Transverse colon (tissue), 4 donors: ENCODE measurements at places on chromosomes 5 and 9. TPM values are rescaled to one million over a fixed set of nuclear protein-coding genes. Genes with fewer than 3 reads are reported as not detected.

Gene MCIDAS
- total RNA-seq = not detected

GRCh38 chr9:77848897-77849296 is 182.7 kb downstream of the GNAQ start:
- peaks cover 16% of the 10 kb centered on the region for H3K4me1 ChIP-seq
- no peak overlapping the region for H3K4me3 ChIP-seq

Gene ARID3C
- total RNA-seq = not detected

DNA sequence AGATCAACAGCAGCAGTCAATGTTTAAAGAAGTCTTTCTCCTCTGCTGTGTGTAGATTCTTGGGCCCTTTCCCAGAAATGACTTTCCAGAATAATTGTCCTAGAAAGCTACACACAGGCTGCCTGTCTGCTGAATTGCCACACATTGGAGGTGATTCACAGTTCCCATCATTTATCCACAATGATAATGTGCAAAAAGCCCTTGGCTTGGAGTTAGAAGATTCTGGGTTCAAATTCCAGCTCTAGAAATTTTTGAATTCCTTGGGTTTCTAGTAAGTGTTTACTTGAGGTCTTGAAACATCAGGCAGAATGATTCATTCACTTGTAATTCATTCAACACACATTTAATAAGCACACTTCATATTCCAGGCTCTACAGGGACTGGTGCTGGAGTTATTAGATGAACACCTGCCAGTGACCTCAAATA is 28.6 kb upstream of the EPB41L4B start:
- H3K4me1 ChIP-seq = peaks cover 9% of the 10 kb centered on the region
- no peak overlapping the region for H3K4me3 ChIP-seq
- DNase-seq = no peak
- H3K27ac ChIP-seq = no peak overlapping the region
- H3K36me3 ChIP-seq = no peaks in the 10 kb centered on the region

DNA sequence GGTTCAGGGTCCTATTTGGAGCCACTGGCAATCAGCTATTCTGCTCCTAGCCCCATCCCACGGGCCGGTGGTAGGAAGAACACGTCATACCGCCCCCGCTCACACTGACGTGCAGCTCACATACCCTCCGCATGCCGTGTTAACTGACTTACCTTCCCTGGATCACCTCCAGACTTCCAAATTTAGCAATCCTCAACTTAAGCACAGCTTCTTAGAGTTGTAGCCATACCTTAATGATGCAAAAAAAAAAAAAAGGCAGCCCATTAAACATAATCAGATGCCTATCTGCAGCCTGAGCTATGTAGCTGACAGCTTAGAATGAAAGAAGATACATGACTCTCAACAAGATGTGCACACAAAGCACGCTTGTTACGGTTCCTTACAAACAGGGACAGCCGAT is 93.0 kb downstream of the IRX2 start:
- H3K27ac ChIP-seq = no peak overlapping the region
- no peak overlapping the region for H3K4me3 ChIP-seq
- DNase-seq = no peak
- H3K36me3 ChIP-seq = no peaks in the 10 kb centered on the region

- no peaks in the 10 kb centered on the region for H3K4me1 ChIP-seq
- no peak for DNase-seq
- H3K27ac ChIP-seq = no peak overlapping the region
- no peaks in the 10 kb centered on the region for H3K36me3 ChIP-seq
- H3K4me3 ChIP-seq = no peak overlapping the region
- H3K27me3 ChIP-seq = no peaks in the 10 kb centered on the region
Measured at GRCh38 chr9:102499468-102499867, 495.7 kb upstream of the CYLC2 start.
